ENCODE measurements at places on chromosomes 13 and 19.

DNA sequence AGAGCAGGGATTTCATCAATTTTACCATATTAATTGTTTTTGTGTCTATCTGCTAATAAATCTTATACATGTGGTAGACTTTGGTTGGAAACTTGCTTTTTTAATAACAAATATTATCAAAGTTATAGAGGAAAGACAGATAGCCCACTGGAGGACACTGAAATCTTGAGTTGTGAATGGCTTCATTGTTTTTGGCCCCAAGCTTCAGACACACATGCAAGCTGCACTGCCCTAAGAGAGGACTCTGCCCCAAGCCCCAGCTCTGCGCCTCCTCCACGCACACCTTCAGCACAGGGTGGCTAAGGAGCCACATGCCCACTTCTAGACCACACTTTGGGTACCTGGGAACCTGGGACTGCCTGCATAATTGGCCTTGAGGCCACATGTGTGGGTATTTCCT, 35.2 kb downstream of the RCBTB2 start:
- no peak for DNase-seq

DNA sequence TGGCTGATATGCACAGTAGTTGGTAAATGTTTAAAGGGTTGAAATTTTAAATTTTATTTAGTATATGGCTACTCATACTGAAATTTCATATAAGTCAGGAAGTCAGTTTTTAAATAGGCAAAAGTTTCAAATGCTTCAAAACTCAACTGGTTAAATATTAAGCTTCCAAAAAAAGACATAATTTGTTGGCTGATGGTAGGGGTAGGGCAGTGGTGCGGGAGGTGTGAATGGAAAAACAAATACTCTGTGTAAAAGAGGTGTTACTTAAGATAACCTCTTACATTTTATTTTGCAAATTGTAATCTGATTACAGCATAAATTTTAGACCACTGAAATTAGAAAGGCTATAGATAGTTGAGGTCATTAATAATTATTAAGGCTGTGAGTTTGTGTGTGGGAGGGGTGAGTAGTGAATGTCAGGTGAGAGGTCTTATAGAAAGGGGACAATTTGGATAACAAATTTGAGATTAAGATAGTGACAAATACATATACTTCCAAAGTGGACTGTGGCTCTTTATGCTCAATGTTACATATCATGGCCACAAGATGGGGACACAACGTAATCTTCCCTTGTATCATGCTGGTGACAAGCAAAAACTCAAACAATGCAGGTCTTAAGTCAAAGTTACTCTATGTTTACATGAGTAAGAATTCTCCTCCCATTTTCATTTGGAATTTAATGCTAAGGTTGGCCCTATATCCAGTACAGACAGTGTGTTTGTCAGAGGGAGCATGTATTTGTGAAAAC, 36.6 kb upstream of the OXGR1 start:
- no peak for DNase-seq

DNA sequence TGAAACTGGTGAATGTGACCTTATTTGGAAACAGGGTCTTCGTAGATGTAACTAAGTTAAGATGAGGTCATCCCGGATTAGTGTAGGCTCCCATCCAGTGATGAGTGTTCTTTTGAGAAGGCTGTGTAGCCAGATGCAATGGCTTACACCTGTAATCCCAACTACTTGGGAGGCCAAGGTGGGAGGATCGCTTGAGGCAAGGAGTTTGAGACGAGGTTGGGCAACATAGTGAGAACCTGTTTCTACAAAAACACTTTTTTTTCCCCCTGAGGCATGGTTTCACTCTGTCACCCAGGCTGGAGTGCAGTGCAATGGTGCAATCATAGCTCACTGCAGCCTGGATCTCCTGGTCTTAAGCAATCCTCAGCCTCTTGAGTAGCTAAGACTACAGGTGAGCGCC, 36.4 kb downstream of the FBN3 start:
- DNase-seq = no peak

- no peak for DNase-seq
Observed at GRCh38 chr19:8484331-8484894, 18.0 kb downstream of the PRAM1 start.

GRCh38 chr19:49560358-49560900, 19.9 kb downstream of the NOSIP start:
- no peak for DNase-seq

GRCh38 chr19:29404951-29405727, 120.7 kb upstream of the VSTM2B start:
- DNase-seq = no peak

DNA sequence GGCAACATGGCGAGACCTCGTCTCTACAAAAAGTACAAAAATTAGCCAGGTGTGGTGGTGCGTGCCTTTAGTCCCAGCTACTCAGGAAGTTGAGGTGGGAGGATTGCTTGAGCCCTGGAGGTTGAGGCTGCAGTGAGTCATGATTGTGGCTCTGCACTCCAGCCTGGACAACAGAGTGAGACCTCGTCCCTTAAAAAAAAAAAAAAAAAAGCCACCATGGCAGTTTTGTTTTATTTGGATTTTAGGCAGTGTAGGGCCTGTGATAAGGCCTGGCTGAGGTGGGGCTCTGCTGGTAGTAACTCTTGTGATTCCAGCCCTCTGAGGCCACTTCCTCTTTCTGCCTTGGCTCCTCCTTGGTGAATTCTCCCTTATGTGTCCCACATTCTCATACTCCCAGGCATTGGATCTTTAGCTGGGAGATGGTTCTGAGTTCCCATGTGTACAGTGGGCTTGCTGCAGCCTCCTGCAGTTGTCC, 39.2 kb downstream of the GATAD2A start:
- DNase-seq = no peak

DNA sequence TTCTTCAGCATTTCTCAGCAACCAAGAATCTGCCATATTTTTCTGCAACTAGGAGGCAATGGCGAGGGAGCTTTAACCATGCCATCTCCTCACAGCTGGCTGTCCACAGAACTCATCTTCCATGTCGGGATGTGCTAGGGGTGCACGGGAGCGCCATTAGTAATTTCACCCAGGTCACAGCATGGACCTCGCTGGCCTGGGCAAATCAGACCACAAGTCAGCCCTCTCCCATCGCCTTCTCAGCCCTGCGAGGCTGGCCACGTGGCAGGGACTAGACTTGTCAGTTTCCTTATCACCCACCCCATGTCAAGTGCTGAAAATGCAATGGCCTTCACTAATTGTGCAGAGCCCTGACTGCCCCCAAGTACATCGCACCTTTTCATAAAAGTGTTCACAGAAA, 15.7 kb downstream of the COL4A1 start:
- DNase-seq = no peak

DNA sequence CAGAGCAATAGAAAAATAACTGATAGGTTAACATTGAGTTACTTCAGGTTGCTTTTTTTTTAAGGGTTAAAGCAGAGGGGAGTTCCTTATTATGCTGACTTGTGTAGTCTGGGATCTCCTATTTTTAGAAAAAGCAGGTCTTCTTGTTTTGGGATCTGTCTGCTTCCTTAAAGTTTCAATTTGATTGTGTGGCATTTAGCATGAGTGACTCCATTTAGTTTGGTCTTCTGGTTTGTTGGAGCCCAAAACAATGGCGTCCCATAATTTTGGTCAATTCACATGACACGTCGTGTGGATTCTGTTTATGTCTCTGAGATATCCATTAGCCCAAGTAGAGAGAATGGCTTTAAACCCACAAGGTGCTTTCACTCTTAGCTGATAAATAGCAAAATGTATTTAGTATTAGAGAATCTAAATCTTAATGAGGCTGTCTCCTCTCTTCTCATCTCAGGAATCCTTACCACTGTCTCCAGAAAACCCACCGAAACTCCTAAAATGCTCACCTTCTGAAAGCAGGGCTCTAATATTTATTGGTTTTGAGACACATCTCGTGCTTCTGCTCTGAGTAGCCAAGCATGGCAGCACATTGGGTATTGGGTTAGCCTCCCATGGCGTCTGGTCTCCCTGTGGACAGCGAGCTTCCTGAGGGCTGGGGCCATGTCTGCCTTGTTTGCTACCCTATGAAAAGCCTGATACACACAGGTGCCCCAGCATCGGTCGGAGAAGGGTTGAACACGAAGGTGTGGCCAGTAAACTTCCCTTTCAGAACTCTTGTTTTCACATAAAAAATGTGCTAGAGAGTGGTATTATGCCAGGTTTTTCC, 67.2 kb upstream of the GPR183 start:
- no peak for DNase-seq

DNA sequence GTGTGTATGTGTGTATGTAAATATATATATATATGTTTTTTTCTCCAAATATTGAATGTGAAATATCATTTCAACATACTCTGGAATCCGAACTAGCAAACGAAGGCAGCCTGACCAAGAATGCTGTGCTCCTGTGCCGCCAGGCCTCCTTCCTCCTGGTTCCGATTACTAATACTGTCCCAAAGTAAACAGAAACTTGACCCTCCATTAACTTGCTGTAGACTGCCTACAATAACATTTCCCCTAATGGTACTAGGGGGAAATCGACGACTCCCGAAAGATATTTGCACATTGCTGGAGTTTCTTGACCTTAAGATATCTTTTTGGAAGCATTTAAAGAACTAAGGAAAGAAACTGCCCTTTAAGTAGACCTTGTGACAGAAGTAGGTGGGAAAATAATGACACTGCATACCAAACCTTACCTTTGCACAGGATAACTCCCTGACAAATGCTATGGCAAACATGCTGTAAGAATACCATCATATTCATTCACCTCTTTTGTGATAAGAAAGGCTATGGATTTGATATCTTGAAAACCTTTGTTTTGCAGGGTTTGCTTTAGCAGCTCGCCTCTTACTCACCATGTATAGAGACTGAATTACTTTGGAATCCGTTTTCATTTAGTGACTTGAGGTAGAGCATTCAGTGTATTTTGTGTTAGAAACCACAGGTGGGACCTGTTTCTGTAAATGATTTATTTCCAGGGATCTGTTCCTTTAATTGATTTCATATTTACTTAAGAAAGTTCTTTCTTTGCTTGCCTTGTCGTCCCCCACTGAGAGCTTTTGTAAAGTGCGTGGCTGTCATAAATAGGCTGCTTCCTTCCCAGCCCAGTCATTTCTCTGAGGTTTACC, 80.1 kb downstream of the KLF5 start:
- no peak for DNase-seq

GRCh38 chr13:110380359-110381028, 73.4 kb downstream of the COL4A2 start:
- DNase-seq = no peak

- DNase-seq = peak; percentile 50
Observed at GRCh38 chr19:1000095-1000494, at the start of gene GRIN3B. Gene GRIN3B (plus strand): TSS chr19:1000419. CDS start chr19:1000438, 19 bp downstream.

DNA sequence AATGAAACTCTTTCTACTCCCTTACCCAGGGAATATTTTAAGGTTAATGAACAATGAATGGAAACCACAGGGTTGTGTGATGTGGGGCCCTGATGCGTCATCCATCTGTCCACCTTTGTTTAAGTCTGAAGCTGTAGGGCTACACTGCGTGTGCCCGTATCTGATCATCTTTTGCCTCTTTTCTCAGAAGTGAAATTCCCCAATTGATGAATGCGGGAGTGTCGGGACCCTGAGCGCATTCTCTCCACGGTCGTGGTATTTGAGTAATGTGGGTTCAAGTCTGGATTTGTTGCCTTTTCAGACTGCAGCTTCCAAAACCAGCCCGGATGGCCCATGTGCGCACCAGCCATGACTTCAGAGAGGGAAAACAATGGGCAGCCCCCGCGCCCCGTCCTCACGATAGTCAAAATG, 112.3 kb downstream of the COL4A2 start:
- no peak for DNase-seq

DNA sequence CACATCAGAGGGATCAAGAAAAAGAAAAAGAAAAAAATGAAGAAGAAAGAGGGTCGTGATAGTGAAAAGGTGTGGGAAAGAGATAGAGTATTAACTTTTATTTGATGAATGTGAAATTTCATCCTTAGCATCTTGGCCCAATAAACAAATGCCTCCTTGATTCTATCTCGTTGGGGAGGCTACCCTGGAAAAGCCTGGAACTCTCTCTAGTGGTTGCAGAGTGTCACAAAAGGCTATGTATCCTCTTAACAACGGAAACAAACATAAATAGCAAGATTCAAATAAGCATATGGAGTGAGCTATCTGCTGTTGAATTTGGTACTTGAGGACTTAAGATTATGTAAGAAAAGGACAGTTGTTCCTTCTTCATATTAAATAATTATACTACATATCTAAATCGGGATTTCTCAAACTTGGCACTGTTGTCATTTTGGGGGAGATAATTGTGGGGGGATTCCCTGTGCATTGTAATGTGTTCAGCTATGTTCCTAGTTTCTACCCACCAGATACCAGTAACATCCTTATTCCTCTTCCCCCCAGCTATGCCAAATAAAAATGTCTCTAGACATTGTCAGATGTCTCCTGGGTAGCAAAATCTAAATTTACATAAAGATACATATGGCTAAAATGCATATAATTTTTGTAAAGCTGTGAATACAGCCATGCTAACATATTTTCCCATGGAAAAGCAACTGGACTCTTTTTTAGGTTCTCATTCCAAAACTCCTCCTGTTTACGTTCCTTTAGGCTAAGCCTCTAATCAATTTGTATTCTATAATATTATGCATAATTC, 557.2 kb downstream of the DCT start:
- no peak for DNase-seq

DNA sequence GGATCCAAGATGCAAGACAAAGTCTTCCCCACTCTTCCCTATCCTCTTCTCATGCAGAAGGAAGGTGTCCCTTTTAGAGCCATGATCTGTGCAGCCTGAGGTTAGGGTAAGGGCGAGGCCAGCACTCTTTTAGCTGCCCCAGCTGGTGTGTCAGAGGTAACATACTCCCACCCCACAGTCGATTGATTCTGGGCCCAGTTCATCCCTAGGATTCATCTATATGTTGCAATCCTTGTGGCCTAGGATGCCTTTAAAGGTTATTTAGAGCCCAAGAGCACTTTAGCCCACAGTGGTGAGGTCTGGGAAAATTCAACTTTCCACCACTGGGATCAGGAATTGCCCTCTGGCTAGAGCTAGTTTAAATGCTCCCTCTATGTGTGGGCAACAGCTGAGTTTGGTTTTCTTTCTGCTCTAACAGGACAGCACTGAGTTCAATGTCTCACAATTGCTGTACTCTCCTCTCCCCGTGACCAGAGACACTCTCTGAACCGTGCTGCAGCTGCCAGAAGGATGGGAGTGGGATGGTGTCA, 201.3 kb upstream of the SERP2 start:
- no peak for DNase-seq

GRCh38 chr19:45279587-45280192, 28.6 kb downstream of the MARK4 start:
- no peak for DNase-seq

DNA sequence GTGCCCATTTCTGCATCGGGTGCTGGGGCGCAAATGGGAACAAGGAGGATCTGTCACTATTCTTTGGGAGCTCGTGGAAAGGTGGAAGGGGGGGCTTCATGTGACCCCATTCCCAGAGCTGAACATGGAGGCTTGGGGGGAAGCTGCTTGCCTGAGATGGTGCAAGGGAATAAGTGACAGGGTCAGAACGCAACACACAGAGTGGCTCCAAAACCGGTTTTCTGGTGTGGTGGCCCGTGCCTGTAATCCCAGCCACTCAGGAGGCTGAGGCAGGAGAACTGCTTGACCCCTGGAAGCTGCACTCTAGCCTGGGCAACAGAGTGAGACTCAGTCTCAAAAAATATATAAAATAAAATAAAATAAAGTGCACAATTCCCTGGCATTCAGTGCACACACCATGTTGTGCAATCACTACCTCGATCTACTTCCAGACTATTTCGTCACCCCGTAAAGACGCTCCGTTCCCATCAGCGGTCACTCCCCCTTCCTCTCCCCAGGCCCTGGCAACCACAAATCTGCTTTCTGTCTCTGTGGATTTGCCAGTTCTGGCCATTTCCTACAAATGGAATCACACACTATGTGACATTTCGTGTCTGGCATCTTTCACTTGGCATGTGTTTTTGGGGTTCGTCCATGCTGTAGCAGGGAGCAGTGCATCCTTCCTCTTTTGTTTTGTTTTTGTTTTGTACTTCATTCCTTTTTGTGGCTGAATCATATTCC, 18.2 kb upstream of the COMP start:
- DNase-seq = no peak
